GM23338 (cell line): ENCODE measurements at places on chromosomes 2 and 18. TPM values are rescaled to one million over a fixed set of nuclear protein-coding genes. Genes with fewer than 3 reads are reported as not detected.

SERPINB11 gene
- total RNA-seq, result not detected in 2 replicates

FOXI3 gene
- 11.8 and 13.3 TPM in 2 replicates for total RNA-seq

WDFY1 gene
- 103 and 127 TPM in 2 replicates for total RNA-seq

RFX8 gene
- total RNA-seq, result 0.19 and 1.5 TPM in 2 replicates

COL6A3 gene
- 7.3 and 8.7 TPM in 2 replicates for total RNA-seq

ANO7 gene
- 3.3 and 5.1 TPM in 2 replicates for total RNA-seq

- DNase-seq, result peak; percentile 30
These were observed 7.7 kb upstream of the ARHGEF4 start for GRCh38 chr2:130829015-130829414.

GRCh38 chr2:165953306-165953654 lies 296 bp downstream of the TTC21B start:
- no peak for DNase-seq

DNA sequence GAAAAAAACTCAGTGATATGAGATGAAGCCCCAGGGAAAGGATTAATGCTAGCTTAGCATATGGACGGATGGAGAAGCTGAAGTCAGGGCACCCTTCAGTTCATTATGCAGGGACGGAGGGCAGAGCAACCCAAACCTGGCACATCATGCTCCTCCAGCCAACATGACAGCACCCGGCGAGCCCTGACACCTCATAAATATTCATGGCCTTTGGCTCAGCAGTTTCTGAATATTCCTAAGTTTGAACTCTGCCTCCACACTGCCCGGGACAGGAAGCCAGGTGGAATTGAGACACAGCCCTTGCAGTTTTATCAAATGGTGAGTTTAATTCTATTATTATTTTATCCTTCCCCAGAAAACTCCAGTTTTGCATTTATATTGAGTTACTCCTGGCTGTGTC lies 87.3 kb upstream of the SH3BP4 start:
- DNase-seq, result no peak

DNA sequence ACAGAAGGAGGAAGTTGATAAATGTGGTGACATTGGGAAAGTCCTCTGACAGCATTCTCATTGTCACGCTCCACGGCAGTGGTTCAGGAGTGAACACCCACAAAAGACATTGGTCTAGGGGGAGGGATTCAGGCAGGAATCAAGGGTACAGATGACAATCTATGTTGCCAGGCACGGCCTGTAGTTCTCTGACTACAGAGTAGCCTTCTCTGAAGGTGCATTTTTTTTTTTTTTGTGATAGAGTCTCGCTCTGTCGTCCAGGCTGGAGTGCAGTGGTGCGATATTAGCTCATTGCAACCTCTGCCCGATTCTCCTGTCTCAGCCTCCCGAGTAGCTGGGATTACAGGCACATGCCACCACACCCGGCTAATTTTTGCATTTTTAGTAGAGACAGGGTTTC lies 7.4 kb upstream of the MOB1A start:
- DNase-seq, result no peak

DNA sequence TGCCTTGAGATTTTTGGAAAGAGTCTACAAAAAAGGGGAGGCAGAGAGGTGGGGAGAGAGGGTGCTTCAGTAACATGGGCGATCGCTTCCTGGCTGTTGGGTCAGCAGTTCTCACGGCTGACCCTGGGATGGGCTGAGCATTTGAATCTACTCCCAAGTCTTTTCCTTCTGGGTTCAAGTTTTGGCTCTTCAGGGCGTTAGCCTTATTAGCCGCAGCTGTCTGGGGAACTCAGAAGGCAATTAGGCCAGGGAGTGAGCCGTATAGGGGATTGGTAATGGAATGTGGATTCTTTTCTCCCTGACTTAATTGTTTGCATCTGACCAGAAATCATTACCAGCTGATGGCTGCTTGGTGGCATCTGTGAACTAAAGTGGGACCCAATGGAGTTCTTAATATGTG lies 250.5 kb upstream of the SKOR2 start:
- no peak for DNase-seq

DNA sequence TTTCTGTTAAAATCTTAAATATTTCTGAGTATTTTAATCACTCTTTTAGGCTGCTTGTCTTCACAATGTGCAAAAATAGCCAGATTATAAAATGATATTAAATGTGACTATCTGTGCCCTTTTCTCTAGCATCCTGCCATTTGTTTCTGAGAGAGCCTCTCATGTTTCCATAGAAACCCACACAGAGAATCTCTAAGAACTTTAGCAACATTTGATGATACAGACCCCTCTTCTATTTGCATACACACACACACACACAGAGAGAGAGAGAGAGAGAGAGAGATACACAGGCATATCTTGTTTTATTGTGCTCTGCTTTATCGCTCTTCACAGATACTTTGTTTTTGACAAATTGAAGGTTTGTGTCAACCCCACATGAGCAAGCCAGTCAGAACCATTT lies 134.5 kb upstream of the DDX18 start:
- DNase-seq, result no peak

GRCh38 chr2:23219666-23220065 lies 165.3 kb upstream of the KLHL29 start:
- DNase-seq, result no peak

DNA sequence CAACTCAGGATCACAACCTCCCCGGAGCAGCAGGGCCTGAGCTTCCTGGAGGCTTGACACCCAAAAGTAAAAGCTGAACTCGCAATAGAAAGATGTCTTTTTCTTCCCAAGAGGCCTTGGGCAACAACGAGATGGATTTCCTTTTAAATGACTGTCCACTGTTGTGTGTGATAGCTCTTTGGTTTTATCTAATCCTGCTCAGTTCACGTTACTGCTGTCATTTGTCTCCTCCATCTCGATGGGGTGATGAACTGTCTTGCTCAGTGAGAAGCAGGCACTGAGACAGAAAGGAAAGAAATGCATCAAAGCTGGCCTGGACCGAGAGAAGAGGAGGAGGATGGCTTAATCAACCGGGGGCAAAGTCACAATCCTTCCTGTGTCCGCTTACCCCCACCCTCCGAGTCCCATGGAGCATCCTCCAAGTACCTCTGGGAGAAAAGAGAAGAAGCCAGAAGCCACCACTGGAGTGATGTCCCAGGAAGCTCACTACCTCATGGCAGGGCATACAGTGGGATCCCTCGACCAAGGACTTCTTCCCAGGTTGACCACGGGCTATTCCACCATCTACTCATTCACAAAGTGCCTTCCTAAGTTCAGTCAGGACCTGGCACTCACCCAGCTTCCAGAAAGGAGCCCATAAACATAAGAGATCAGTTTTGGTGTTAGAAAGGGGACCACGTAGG lies 68.5 kb downstream of the GALNT14 start:
- DNase-seq, result no peak

- no peak for DNase-seq
These were observed 117.8 kb downstream of the TNS1 start for GRCh38 chr2:217884985-217885384.

DNA sequence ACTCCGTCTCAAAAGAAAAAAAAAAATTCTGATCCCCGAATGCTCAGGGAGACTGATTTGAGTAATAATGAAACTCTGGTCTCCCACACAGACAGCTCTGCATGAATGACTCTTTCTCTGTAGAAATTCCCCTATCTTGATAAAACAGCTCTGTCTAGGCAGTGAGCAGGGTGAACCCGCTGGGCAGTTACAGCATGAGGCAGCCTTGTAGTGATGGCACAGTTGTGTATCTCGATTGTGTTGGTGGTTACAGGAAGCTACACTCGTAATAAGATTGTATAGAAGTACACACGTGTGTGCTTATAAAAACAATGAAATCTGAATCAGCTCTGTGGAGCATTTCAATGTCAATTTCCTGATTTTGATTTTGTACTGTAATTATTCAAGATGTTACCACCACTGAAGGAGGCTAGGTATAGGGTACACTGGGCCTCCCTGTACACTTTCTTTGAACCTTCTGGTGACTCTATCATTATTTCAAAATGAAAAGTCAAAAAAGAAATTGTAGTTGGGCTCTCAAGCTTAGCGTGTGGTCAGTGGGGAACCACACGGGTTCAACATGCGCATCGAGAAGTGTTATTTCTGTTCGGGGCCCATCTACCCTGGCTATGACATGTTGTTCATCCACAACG lies 34.9 kb upstream of the ATP8B1 start:
- no peak for DNase-seq

GRCh38 chr2:2809771-2810170 lies 478.7 kb upstream of the MYT1L start:
- DNase-seq, result no peak

GRCh38 chr2:230872968-230873660 lies 8.4 kb downstream of the ITM2C start:
- no peak for DNase-seq

GRCh38 chr2:42768706-42769256 lies 4.8 kb upstream of the OXER1 start:
- no peak for DNase-seq
